ENCODE measurements at places on chromosomes 1 and 21. TPM values are rescaled to one million over a fixed set of nuclear protein-coding genes. Genes with fewer than 3 reads are reported as not detected.

Gene ABCA4
- polyA plus RNA-seq = 13.2 TPM

Gene GBP2
- 2.4 TPM for polyA plus RNA-seq

Gene CSF1
- 8.7 TPM for polyA plus RNA-seq

Gene MPZ
- 4.7 TPM for polyA plus RNA-seq

Gene PLPP3
- 128 TPM for polyA plus RNA-seq

Gene CACNA1S
- polyA plus RNA-seq = 0.51 TPM

Gene NBPF4
- polyA plus RNA-seq = not detected

Gene SDHB
- 182 TPM for polyA plus RNA-seq

Gene LINGO4
- polyA plus RNA-seq = not detected

Gene PCAT6
- 4.5 TPM for polyA plus RNA-seq

Gene HCRTR1
- 0.11 TPM for polyA plus RNA-seq

Gene CASZ1
- polyA plus RNA-seq = 17.2 TPM

Gene PIK3R3
- 32.8 TPM for polyA plus RNA-seq

Gene TAF5L
- 19.2 TPM for polyA plus RNA-seq

Gene CRP
- polyA plus RNA-seq = not detected

Gene CSMD2
- polyA plus RNA-seq = 1.4 TPM

Gene HMCN1
- 52.5 TPM for polyA plus RNA-seq

Gene TNFRSF4
- 1.9 TPM for polyA plus RNA-seq

Gene SLC35A3
- polyA plus RNA-seq = 29.8 TPM

Gene PGBD2
- polyA plus RNA-seq = 11.8 TPM

Gene NTRK1
- 1.0 TPM for polyA plus RNA-seq

Gene GPATCH3
- polyA plus RNA-seq = 15.9 TPM

Gene NECTIN4
- 4.8 TPM for polyA plus RNA-seq

Gene PADI3
- 0.11 TPM for polyA plus RNA-seq

Gene TMOD4
- 1.3 TPM for polyA plus RNA-seq

Gene CDC42
- 445 TPM for polyA plus RNA-seq

Gene TMPRSS2
- 46.1 TPM for polyA plus RNA-seq

Gene MAGI3
- polyA plus RNA-seq = 23.7 TPM

Gene C4BPA
- polyA plus RNA-seq = 0.54 TPM

Gene PTCH2
- 3.3 TPM for polyA plus RNA-seq

Gene HCN3
- polyA plus RNA-seq = 8.4 TPM

Gene SLC35F3
- polyA plus RNA-seq = 0.70 TPM

Gene AKR7A3
- 1.0 TPM for polyA plus RNA-seq

Gene NENF
- polyA plus RNA-seq = 57.4 TPM

Gene KIF14
- 8.6 TPM for polyA plus RNA-seq

Gene TEX38
- 0.36 TPM for polyA plus RNA-seq

Gene TFAP2E
- 1.4 TPM for polyA plus RNA-seq

Gene ASCL5
- 0.47 TPM for polyA plus RNA-seq

Gene LDLRAD1
- polyA plus RNA-seq = 0.08 TPM

Gene CEP85
- 16.9 TPM for polyA plus RNA-seq

Gene HECTD3
- polyA plus RNA-seq = 27.9 TPM

Gene BMP8A
- polyA plus RNA-seq = 0.88 TPM

Gene TMPRSS3
- 1.6 TPM for polyA plus RNA-seq

Gene RORC
- polyA plus RNA-seq = 1.1 TPM

Gene SLC9C2
- not detected for polyA plus RNA-seq

Gene RHCE
- 1.9 TPM for polyA plus RNA-seq

Gene PLEKHN1
- polyA plus RNA-seq = 0.49 TPM

Gene JAM2
- 9.3 TPM for polyA plus RNA-seq

Gene MGST3
- 222 TPM for polyA plus RNA-seq

Gene APCS
- polyA plus RNA-seq = not detected

Gene VHLL
- not detected for polyA plus RNA-seq

Gene CIART
- 6.7 TPM for polyA plus RNA-seq

Gene MCM3AP
- 107 TPM for polyA plus RNA-seq

Gene KIF26B
- polyA plus RNA-seq = 38.2 TPM

Gene GCSAML
- 1.3 TPM for polyA plus RNA-seq
